ENCODE measurements at places on chromosomes 12 and 14.

- DNase-seq, result no peak
Observed at GRCh38 chr12:127065595-127065994, 1201.4 kb upstream of the TMEM132C start.

DNA sequence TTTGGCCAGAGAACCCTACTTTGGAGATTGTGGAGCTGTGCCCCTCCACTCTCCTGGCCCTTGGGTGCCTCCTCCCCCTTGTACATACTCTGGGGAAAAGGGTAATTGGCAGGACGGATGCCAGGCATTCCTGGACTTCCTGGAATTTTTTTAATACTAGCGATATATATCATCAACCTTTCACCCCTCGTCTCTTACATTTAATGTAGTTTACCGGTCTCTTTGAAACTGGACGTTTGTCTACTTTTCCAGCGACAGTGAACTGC lies 767 bp upstream of the CRY1 start:
- no peak for DNase-seq

DNA sequence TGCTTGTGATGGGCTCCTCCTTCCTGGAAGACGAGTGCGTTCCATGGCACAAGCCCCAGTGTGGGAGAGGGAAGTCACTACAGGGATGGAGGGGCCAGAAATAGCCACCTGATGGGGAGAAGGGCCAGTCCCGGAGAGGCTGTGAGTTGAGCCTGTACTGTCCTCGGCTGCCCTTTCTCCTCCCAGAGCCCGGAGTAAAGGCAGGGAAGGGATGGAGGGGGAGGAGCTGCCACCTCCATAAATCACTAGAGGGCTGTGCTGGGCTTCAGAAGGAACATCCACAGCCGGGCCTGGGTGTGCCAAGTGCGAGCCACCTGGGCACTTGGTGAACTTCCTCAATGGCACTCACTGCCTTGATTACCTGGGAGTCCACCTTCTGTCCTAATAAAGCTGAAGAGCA lies 110.1 kb downstream of the RBM19 start:
- DNase-seq, result no peak

GRCh38 chr14:106037380-106037779 lies 511.0 kb downstream of the TMEM121 start:
- DNase-seq, result no peak

GRCh38 chr12:15350643-15351042 lies 28.3 kb downstream of the PTPRO start:
- no peak for DNase-seq

DNA sequence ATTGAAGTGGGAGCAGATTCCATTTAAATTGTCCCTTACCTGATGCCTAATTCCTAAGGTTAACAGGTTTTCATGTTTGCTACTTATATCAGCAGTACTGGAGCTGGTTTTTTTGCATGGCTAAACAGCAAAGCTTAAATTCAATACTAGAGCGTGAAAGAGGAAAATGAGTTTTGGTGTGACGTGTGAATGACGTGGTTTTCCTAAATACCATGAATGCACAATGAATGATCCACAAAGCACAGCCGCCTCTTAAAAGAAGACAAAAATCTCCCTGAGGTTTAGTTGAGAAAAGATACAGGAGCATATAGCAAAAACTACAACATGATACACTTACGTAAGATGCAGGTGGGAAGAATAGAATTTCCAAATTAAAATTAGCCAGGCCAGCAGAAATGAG lies 731.1 kb downstream of the DIO2 start:
- DNase-seq, result no peak

All from HuH-7.5 (cell line).